ENCODE measurements at places on chromosomes 2 and 18.

DNA sequence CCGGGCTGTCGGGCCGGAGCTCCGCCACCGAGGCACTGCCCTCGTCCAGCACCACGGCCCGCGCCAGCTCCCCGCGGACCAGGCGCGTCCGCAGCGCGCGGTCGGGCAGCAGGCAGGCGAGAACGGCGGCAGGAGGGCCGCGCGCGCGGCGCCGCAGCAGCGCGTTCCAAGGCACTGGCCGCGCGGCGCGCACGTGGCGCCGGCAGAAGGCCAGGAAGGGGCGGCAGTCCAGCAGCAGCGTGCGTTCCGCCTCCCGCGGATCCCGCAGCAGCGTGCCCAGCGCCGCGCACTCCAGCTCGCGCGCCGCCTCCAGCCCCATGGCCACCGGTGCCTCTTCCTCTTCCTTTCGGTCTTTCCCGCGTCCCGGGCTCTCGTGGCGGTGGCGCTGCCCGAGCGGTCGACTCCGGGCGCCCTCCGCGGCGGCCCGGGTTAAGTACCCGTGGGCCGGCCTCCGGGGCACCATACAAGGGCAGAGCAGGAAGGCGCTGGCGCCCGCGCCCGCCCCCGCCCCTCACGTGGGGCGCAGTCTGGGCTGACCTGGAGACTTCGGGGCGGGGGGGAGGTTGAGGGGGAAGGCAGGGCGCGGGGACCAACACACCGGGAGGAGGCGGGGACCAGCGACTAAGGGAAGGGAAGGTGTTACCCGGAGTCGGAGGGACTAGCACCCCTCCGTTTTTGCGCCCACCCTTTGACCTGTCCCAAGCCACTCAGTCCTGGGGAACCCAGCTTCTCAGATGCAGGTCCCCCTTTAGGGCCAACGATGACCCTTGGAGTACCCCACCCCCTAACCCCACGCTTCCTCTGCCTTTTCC is at the start of gene DUSP2:
Gene DUSP2 (minus strand): TSS at position 405 of the 812 bp plus-strand sequence. CDS start 86 bp downstream, at position 319.
- peak; percentile 66 for DNase-seq

DNA sequence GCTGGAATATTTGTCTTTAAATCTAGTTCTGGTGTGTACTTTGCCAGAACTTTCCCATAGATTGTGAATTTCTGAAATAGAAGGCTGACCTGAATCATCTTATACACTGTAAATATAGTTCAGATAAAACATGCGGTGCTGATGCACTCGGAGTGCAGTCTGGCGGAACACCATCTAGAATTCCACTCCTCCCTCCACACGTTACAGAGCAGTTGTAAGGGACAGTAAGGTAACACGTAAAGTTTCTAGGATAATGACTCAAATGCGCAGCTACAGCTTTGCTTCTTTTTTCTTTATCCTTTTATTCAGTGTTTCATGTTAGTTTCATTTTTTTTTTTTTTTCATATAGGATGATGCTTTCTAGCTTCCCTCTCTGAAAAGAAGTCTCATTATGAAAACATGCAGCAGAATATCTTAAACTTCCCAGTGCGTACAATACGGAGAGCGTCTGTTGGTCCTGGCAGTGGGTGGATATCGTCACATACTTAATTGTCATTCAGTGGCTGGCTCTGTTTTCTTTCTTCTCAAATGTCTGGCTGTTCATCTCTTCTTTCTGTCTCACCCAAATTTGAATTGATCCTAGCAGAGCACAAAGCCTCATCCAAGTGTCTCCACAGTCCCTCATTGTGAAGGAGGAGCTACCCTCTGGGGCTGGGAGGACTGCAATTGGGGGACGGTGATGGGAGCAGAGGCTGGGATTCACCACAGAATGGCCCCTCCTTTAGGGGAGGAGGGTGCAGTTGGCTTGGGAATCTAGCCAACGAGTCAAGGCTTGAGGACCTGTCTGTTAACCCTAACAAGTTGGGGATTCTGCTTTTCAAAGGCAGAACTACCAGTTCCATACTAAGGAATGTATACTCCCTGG is 138.8 kb downstream of the MYT1L start:
- no peak for DNase-seq

- DNase-seq, result no peak
Measured at GRCh38 chr2:74481961-74482800, 617 bp downstream of the CCDC142 start.

DNA sequence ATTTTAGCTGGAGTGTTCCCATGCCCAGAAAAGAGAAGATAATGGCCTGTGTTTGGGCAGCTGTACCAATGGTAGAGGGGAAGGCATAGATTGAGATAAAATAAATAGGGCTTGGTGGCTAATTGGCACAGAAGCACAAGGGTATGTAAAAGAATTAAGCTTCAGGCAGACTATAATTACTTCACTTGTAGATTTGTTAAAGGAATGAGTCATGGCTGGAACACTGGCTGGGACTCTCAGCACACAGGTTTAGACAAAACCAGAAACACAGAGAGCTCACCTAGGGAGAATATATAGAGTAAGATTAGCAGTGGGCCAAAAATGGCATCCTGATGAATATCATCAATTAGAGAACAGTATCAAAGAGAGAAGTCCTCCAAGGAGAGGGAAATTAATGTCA is 198.3 kb upstream of the FIGN start:
- no peak for DNase-seq

GRCh38 chr2:230230087-230230486 is 4.6 kb downstream of the SP140 start:
- DNase-seq, result peak; percentile 6

GRCh38 chr2:103401621-103402020 is 639.8 kb downstream of the TMEM182 start:
- DNase-seq, result no peak

GRCh38 chr2:225582355-225583116 is 183.0 kb downstream of the NYAP2 start:
- DNase-seq, result no peak

GRCh38 chr18:22827216-22827615 is 105.9 kb upstream of the RBBP8 start:
- DNase-seq, result no peak

DNA sequence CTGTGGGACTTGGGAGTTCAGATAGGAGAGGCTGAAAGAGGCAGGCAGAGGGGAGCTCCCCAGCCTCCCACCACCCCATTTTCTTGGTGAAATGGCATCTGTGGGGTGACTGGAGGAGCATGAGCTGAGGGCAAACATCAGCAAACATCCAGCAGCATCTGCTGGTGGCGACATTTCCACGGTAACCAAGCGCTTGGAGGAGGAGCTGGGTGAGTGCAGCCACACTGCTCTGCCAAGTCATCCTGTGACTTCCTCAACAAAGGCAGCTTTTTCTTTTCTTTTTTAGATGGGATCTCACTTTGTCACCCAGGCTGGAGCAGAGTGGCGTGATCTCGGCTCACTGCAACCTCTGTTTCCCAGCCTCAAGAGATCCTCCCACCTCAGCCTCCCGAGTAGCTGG is 5.6 kb downstream of the TXNL4A start:
- no peak for DNase-seq

DNA sequence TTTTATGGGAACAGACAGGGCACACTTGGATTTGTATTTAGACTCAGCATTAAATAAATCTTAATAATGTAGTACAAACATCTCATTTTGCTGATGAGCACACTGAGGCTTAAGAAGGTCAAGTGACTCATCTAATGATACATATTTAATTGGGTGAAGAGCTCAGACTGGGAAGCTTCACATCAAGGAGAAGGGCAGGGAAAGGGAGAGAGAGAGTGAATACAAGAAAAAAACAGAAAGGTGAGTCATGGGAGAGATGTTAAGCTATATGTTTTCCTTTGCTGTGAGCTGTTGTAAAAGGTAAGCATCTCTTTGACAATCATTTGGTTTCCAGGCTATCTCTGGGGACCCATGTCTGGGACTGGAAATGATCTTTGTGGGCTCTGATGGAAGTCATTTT is 277.8 kb downstream of the SETBP1 start:
- DNase-seq, result no peak

- DNase-seq, result no peak
Measured at GRCh38 chr2:136550181-136550580, 215.2 kb upstream of the THSD7B start.

DNA sequence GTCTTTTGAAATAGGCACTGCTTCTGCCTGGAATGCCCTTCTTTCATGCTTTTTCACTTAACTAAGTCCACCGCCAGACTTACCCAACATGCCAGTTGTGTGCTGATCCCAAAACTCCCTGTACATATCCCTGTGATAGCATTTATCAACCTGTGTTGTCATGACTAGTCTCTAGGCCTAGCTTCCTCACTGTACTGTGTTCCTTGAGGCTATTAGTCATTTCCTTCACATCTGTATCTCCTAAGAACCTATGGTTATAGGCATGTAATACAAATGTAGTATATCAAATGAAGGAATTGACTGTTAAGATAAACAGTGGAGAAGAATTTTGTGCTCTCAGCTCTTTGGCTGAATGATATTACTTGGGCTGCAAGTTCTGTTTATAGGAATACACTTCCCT is 184.3 kb downstream of the CYRIA start:
- DNase-seq, result no peak

GRCh38 chr18:60667016-60667415 is 294.4 kb upstream of the MC4R start:
- DNase-seq, result no peak

DNA sequence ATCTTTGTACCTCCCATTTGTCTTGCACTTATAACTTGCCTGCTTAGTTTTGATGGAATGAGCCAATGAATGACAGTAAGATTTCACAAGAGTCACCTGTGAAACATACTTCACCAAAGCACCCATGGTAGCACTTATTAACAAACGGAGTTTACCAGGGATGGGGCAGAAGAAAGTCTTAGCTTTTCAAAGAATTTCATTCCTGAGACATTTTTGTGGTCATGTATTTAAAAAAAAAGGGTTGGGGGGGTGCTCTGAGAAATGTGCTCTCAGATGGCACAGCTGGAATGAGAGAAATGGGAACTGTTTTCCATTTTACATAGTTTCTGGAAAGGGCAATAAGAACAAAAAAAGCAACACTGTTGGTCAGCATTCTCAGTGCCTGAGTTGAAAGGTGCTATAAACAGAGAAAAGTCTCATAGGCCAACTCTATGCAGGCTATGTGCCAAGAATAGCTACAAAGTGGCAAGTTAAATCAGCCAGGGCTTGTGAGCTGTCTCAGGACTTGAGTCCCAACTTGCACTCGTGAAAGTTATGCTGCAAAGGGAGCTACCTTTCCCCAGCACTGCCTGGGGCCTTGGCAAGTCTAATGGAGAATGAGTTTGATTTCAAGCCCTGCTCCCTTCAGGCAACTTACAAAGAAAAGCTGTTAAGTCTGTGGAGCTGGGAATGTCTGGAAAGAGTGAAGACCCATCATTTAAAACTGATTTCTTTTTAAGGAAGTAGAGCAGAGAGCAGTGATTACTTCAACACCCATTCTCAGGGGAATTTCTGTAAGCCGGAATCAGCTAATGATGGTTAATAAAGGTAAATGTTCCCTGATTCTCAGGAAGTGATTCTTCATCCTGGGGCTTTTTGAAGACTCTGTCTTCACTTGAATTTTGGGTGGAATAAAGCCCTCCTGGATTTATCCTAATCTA is 170.6 kb downstream of the SLC8A1 start:
- peak; percentile 66 for DNase-seq

DNA sequence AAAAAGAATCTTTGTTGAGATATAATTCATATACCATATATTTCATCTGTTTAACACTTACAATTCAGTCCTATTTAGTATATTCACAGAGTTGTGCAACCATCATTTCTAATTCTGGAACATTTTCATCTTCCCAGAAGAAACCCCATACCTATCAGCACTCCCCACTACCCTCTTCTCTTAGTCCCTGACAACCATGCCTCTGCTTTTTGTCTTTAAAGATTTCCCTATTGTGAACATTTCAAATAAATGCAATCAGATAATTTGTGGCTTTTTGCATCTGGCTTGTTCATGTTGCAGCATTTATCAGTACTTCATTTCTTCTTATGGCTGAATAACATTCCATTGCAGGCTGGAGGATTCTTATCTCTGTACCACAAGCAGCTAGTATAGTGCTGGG is 305.9 kb upstream of the MEX3C start:
- no peak for DNase-seq

DNA sequence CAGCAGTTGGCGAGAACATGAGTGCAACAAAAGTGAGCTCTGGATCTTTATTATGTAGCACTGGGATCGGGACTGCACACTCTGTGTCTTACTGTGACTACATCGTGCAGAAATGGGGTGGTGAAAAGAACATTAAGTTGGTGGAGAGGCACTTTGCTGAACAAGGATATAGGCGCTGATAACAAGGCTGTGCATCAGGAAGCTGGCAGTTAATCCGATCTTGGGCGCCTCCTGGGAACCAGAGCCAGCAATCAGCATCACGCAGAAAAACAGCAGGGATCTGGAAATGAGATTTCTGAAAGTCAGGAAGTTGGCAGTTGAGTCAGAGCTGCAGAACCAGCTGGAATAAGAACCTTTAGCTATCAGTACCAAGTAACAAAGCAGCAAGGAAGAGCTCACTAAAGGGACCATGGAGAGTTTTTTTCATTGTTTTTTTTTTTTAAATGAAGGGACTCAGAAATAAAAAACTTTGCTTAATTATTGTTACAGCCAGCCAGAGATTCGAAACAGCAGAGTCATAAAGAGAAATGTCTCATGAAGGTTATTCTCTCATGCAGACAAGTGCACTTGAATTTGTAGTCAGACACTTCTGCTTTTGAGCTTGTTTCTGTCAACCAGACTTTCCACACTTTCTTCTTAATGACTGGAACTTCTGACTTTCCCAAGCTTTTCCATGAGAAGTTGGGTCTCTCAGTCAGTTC is 22.8 kb upstream of the MYO3B start:
- peak; percentile 59 for DNase-seq

GRCh38 chr2:70861777-70862625 is 26.4 kb upstream of the CD207 start:
- peak; percentile 87 for DNase-seq

- DNase-seq, result no peak
Measured at GRCh38 chr2:240530181-240530580, 27.6 kb downstream of the ANKMY1 start.

Data from G401 (cell line).